Stimulated activated CD4-positive, alpha-beta T cell treated with anti-CD3 and anti-CD28 coated beads, Interleukin-2, amount 100 ng/mL, for 48 hours (primary cell): ENCODE measurements at places on chromosomes 2 and 18.

GRCh38 chr2:73911548-73912208, 15.0 kb upstream of the DGUOK start:
- DNase-seq, result no peak

- DNase-seq, result no peak
Observed at GRCh38 chr2:98396745-98397355, 47.8 kb upstream of the INPP4A start.

- no peak for DNase-seq
Observed at GRCh38 chr2:88307817-88308216, 137.7 kb downstream of the THNSL2 start.

- no peak for DNase-seq
Observed at GRCh38 chr2:106995556-106995955, 109.6 kb upstream of the ST6GAL2 start.

- no peak for DNase-seq
Observed at GRCh38 chr2:145090841-145091761, 571.2 kb upstream of the ZEB2 start.

DNA sequence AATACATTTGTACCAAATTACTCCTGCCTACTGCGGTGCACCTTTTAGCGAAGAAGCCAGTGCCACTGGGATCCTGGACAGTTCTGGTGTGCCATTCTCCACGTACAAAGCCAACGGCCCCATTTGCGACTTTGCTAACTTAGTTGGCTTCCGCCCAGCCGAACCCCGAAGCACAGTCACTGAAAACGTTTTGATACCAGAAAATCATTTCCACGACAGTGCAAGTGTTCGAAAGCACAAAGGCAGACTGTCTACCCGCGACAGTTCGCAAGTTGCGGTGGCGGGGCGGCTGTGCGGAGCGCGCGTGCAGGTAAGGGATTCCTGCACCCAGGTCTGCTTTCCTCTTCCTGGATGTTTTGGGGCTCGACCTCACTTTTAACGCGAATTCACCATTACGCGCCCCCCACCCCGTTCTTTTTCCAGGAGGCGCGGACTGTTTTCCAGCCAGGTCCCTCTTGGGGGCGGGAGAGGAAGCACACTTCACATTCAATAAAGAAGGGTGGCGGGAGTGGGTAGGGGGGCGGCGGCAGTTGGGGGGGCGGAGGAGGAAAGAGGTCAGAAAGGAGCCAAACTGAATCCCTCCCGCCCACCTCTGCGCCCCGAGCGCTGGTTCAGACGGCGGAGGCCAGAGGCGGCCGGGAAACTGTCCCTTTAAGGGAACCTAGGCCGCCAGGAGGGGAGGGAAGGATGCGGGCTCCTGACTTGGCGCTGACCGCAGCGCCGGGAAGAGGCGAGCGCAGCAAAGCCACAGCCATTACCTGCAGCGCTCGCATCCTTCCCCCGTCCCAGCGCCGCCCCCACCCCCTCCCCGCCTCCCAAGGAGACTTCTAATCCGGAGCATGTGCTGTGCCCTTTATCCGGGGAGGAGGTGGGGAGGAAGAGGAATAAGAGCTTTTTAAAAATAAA, 107.4 kb upstream of the KCTD1 start:
- DNase-seq, result no peak

DNA sequence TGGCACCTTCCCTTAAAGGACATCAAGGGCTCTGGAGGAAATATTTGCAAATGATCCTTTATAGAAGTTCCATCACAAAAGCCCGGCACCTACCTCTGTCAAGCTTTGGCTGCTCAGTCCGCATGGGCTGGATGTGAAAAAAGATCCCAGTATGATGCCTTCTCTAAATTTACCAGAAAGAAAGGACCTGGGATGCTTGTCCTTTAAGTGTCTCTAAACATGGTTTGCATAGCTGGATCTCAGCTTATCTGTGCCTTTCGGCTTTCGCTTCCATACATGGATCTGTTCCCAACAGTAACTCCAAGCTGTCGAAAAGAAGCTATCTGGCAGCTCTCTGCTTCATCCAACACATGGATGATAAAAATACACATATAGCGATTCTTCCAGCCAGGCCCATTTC, 60.4 kb upstream of the SLC8A1 start:
- DNase-seq, result no peak

GRCh38 chr2:68812251-68812650, 58.9 kb downstream of the BMP10 start:
- no peak for DNase-seq
